ENCODE measurements at places on chromosomes 11 and 22.

- DNase-seq = no peak
Measured at GRCh38 chr11:61626580-61627380, 45.9 kb upstream of the SYT7 start.

DNA sequence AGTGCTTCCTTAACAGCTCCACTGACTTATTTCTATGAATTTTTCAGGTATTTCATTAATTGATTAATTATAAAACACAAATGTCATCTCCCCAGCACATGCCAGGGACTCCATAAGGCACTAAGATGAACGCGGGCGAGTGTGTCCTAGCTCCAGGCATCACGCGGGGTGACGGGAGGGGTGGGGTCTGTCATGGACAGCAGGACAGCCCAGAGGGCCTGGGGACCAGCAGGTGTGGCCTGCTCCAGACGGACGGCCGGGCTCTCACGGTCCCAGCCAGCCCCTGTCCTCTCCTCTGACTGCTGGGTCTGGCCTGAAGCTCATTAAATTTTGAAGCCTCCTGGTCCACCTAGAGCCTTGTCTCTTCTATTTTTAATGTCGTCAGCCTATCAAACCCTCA is 531.1 kb downstream of the BRD1 start:
- DNase-seq = no peak

- no peak for DNase-seq
Measured at GRCh38 chr11:72773291-72773690, 20.6 kb downstream of the STARD10 start.

GRCh38 chr11:68004551-68005335 is 846 bp upstream of the UNC93B1 start:
- DNase-seq = no peak

- DNase-seq = no peak
Measured at GRCh38 chr22:38460426-38460840, 5.4 kb upstream of the KCNJ4 start.

DNA sequence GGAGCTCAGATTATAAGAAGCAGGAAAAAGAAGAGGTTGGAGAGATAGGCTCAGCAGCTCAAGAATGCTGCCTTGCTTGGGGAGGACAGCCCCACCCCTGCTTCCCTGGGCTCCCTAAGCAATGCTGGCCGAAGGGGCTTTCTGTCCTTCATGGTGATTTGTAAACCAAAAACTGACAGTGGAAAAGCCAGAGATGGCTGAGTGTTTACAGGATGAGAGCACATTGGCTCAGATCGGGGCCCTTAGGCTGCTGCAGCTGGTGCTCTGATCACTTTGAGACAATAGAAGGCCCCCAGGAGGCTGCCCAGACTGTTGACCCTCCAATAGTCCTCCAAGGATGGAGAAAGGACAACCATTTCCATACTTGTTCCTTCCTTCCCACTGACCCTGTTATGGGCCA is 28.8 kb upstream of the AMOTL1 start:
- no peak for DNase-seq

- DNase-seq = no peak
Measured at GRCh38 chr11:72189455-72190250, 2.3 kb upstream of the FOLR1 start.

- no peak for DNase-seq
Measured at GRCh38 chr11:22337596-22338485, at the start of gene SLC17A6. TSS of gene SLC17A6 (plus strand) at chr11:22338381. CDS start at chr11:22338534, 153 bp downstream.

DNA sequence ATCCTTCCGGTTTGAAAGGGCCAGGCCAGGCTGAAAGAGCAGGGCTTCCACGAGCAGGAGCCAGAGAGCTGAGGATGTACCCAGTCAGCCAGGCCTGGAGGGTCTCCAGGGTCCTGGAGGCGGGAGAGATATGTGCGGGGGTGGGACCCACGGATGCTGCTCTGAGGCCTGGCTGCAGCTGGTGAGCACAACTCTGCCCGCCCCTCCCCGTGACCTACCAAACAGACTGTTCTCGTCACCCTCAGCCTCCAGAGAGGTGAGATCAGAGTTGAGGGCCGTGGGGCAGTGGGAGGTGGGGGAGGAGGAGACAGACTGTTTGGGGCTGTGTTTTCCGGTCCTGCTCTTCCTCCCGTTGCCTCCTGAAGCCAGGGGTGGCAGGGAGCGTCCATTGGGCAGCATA is 42.2 kb downstream of the TRIOBP start:
- no peak for DNase-seq

DNA sequence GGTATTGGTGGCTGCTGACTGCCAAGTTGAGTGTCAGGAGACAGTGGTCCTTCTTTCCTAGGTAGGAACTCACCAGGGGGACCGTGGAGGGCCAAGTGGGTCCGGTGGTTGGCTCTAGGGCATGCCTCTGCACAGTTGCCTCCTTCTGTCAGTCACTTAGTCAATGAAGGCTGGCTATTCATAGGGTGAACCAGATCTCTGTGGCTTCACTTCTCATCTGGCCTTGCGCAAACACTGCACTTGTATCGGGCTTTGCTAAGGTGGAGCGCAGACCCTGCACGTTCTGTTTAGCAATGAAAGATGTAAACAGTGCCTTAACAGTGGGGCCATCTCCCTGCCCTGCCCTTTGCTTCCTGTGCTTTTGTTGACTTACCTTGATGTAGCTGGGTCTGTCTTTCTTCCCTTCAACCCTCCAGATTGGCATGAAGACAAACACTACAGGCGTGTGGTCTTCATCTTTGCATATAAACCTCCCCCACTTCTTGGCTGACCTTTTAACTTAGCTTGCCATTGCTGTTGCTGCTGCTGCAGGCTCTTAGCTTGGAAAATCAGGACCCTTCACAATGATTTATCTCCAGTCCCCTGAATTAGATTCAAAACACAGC is 6.7 kb upstream of the SORL1-AS1 start:
- no peak for DNase-seq

GRCh38 chr11:23399995-23400394 is 539.7 kb upstream of the CCDC179 start:
- no peak for DNase-seq

- no peak for DNase-seq
Measured at GRCh38 chr11:33564856-33565453, 135.7 kb downstream of the C11orf91 start.

- DNase-seq = no peak
Measured at GRCh38 chr11:19800714-19801519, 88.3 kb downstream of the NAV2 start.

GRCh38 chr11:126711977-126712625 is 288.5 kb downstream of the KIRREL3 start:
- no peak for DNase-seq

DNA sequence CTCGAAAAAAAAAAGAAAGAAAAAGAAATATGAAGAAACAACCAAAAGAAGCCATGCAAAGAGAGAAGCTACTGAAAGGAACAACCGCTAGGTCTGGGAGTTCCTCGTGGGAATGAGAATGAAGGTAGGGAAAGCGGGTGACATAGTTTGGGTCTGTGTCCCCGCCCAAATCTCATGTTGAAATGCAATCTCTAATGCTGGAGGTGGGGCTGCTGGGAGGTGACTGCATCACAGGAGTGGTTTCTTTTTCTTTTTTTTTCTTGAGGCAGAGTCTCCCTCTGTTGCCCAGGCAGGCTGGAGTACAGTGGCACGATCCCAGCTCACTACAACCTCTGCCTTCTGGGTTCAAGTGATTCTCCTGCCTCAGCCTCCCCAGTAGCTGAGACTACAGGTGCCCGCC is 9.7 kb upstream of the TXN2 start:
- no peak for DNase-seq

DNA sequence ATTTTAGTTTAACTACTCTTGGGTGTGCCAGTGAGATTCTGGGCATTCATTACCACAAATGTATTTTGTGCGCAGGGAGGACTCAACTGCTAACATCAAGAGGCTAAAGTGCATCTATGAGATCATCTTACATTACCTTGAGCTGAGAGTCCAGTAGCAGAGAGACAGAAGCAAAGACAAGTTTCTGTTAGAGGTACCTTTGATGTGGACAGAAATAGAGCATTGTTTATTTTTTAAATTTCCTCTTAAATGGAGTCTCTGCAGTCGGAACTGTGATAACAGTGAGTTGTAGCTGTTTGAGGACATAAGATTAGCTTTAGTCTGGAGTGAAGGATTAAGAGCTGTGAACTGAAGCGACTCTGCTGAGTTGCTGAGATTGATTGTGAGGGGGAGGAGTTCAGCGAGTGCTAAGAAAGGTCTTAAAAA is 297.0 kb downstream of the CADM1 start:
- DNase-seq = no peak

GRCh38 chr11:117580866-117581265 is 216.2 kb downstream of the DSCAML1 start:
- no peak for DNase-seq

GRCh38 chr11:74493791-74494630 is 487 bp upstream of the LIPT2 start:
- no peak for DNase-seq

GRCh38 chr11:34395916-34396550 is 38.2 kb upstream of the ABTB2 start:
- no peak for DNase-seq

DNA sequence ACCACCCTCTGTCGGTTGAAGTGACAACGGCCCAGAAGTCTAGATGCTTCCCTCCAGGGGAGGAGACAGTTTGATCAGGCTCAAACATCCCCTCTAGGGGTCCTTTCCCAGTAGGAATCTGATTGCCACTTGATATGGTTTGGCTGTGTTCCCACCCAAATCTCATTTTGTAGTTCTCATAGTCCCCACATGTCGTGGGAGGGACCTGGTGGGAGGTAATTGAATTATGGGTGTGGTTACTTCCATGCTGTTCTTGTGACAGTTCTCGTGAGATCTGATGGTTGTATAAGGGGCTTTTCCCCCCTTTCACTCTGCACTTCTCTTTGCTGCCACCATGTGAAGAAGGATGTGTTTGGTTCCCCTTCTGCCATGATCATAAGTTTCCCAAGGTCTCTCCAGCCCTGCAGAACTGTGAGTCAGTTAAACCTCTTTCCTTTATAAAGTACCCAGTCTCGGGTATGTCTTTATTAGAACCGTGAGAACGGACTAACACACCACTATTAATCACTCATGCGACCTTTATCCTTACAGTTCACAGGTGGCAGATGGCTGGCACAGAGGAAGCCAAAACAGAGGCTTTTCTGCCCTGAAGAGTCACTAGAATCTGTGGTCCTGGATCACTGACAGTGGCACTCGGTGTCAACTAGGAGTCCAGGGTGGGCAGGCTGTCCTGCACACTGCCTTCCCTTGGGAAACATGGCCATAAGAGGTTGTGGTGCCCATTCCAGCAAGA is 21.6 kb downstream of the ASPHD2 start:
- no peak for DNase-seq

GRCh38 chr11:12692229-12693075 is 18.2 kb downstream of the TEAD1 start:
- no peak for DNase-seq

GRCh38 chr11:69881467-69882269 is 62.5 kb upstream of the FGF3 start:
- no peak for DNase-seq

DNA sequence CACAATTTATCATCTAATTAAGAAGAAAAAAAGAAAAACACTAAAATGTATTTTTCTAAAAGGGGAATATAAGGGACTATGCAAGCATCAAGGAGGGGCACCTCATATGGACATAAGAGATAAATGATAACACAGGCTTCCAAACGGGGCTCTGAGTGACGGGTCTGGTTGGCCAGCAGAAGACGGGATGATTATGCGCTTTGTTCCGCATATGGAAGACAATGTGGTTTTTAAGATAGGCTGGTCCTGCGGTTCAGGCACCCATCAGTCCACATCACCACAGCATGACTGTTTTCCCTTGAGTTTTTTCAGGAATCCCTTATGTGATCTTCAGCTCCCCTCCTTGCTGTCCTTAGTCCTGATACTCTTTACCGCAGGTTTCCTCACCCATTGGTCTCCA is 404.6 kb downstream of the OPCML start:
- no peak for DNase-seq

Data from HL-60 (cell line).